IPS DF 6.9 (cell line): ENCODE measurements at places on chromosomes 3 and 15.
A peak's percentile ranks its signal among the peaks of the same experiment; 100 is the strongest.

- no peak for DNase-seq
These were observed 44.8 kb downstream of the ABTB1 start for GRCh38 chr3:127717357-127718244.

DNA sequence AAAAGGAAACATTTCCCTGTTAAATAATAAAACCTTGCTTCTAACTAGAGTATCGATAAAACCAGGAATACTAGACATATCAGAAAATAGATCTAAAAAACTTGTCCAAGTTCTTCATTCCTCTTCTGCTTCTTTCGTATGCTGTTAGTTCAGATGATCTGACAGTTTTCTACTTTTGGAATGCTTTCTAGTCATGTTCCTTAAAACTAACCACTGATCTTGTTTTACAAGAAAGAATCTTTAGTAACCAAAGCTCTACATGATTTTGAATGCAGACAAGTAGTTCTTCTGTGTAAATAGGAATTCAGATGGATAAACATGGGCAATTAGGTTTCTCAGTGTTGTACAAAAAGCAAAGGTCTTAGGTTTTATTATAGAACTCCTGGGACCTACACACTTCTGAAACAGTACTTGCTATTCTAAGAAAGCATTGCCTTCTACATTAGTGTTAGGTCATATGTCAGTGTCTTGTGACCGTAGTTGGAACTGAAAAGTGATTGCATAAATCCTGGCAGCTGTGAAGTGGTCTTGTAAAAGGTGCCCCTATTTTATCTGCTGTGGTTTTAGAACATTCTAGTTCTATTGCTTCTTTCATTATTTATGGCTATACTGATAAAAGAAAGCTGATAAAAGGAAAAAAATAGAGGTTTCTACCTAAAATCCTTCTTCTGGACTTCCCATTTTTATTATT lies 40.7 kb downstream of the SNRK start:
- DNase-seq = no peak

GRCh38 chr3:30894521-30895251 lies at the start of gene GADL1:
TSS of gene GADL1 (minus strand) at chr3:30894661. CDS start at chr3:30894614, 47 bp downstream.
- DNase-seq = no peak

- peak; percentile 72 for DNase-seq
These were observed 384.1 kb downstream of the PLOD2 start for GRCh38 chr3:145776782-145777408.

DNA sequence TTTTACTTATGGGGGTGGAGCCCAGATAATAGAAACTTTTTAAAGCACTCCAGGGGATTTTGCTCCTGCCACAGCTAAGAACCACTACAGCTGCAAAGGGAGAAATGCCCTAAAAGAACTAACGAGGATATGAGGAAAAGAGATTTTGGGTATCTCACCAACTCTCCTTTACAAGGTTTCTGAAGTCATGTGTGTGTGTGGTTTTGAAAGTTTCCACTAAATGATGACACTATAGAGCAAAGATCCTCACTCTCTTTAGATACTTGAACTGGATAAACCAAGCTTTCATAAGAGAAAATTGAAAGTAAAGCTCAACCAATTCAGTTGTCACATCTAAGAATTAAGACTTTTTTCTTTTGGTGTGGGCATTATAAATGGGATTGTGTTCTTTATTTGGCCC lies 455.3 kb upstream of the ALCAM start:
- no peak for DNase-seq

GRCh38 chr15:78312957-78313356 lies 13.5 kb upstream of the SKIC8 start:
- no peak for DNase-seq

DNA sequence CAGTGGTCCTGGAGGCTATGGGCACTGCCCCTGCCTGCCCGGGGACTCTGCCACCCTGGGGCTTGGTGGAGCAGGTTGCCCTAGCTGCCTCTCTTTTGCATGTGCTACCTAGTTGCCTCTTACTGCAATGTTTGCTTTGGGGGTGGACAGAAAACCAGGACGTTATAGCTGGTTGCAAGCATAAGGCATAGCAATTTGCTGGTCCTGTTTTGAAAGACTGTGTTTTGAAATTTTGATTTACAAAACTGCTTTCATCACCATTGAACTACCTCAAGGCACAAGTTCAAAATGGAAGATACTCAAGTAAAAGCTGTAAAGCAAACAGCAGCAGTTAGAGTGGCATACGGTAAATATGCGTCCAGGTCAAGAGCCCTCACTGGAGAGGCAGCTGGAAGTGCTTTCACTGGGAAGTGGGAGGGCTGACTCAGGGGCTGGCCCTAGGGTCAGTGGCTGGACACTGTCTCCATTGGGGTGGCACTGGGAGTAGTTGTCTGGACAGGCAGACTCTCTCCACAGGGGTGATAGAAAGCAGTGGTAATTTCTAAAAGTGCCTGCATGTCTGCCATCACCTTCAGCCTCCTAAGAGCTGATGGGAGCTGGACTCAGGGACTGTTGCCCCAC lies 138.1 kb downstream of the CHDH start:
- no peak for DNase-seq

GRCh38 chr3:3316521-3316920 lies 137.0 kb upstream of the CRBN start:
- no peak for DNase-seq

DNA sequence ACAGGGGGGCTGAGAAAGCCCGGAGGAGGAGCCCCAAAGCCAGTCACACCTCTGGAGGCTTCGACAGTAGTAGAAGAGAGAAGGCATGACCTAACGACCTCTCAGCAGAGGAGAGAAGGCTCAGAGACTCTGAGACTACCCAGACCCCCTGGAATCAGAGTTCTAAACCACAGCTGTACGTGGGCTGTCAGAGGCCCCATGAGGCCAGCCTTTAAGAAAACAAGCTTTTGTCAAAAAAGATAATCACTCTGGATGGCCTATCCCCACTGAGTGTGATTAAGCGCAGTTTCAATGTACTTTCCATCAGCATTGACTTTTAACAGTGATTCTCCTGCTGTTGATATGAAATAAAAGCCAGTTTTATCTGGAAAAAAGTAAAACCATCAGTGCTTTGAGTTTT lies 330.3 kb downstream of the CLSTN2 start:
- no peak for DNase-seq

- peak; percentile 57 for DNase-seq
These were observed 79.2 kb upstream of the CCNL1 start for GRCh38 chr3:157239082-157239704.

DNA sequence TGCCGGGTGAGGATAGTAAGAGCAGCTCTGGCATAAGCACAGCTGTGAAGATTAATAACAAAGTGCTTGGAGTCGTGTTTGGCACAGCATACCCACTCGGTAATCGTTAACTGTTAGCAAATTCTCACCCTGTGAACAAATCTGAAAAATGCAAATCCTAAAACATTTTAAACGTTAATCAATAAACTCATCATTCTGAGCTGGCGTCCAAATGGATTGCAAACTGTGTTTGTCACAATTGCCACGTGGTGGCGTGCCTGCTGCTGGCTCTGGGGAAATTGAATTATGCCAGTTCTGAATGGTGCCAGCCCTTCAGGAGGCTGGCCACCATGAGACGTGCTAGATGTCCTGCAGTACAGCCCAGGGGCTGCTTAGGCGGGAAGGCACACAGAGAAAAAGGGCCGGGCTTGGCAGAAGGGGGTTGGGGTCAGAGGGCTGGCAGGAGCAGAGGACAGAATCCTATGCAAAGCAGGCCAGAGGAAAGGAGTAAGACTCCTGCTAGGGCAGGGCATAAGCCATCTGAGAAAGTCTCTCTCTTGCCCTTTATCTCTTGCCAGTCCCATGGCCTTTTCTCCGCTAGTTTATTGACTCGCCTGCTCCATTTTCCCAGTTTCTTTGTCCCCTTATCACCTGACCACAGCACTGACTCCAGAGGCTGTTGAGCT lies 22.1 kb upstream of the POLG start:
- no peak for DNase-seq

- no peak for DNase-seq
These were observed 99.1 kb downstream of the DNASE1L3 start for GRCh38 chr3:58111513-58112184.

DNA sequence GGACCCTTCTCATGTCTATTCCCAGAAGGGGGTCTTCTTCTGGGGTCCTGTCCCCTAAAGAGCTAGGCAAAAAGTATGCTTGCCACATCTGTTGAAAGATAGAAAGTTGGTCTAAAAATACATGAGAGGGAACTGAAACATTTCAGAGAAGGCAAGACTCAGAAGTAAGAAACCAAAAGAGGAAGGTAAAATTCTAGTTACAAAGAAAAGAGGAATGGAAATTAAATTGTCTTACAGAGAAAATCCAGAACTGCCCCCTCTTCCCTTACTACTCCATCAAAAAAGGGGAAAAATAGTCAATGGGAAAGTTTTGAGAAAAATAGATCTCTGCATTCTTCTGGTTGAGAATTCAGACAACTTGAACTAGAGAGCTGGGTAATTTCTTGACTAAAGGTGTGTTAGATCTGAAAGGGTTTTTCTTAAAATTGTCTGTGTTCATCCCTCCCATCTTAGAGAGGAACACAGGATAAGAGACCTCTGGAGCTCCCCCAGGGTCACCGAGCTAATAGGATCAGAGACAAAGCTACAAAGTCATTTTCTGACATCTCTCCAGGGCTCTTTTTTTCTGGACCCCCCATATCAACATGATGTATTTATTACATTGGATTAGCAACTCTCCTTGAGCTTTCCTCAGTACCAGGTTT lies 32.3 kb upstream of the CCR2 start:
- no peak for DNase-seq

GRCh38 chr3:192957441-192958021 lies 39.9 kb upstream of the MB21D2 start:
- no peak for DNase-seq

DNA sequence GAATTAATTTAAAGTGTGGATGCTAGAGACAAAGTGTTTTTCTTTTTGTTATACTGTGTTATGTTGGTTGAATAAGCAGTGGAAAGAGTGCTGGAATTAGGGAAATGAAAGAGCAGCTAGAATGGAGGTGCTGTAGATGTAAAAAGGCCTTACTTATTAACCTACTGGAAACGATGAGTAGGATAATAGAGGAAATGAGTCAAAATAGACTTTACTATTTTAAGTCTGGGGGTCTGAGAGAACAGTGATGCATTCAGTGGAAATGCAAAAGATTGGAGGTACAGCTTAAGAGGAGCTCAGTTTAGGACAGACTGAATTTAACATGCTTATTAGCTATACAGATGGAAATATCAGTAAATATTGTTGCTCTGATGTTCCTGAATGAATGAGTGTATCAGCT lies 674.0 kb downstream of the OTOL1 start:
- DNase-seq = no peak

- DNase-seq = no peak
These were observed 352 bp upstream of the TMF1 start for GRCh38 chr3:69052472-69052898.

GRCh38 chr15:73334086-73334485 lies 34.7 kb downstream of the HCN4 start:
- no peak for DNase-seq

DNA sequence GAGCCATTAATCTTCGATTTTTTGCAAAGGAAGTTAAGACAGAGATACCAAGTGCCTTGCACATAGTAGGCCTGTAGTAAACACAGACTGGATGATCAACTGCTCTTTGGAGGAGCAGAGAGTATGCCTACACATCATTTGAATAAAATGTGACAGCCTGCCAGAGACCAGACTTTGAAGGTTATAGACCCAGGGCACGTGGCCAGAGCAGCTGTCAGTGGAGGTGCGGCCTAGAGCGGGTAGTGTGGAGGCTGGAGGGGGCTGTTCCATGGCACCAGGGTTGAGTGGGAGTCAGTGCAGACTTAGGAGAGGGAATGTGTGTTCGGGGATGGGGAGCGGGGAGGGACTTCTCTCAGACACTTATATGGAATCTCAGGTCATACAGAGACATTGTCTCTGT lies 80.8 kb downstream of the SMAD3 start:
- DNase-seq = no peak

- DNase-seq = no peak
These were observed 146.8 kb downstream of the PCCB start for GRCh38 chr3:136396916-136397315.

GRCh38 chr3:152283492-152284381 lies 15.0 kb downstream of the MBNL1 start:
- DNase-seq = no peak

- DNase-seq = no peak
These were observed 46.1 kb upstream of the TMCO5A start for GRCh38 chr15:37888356-37888755.

- no peak for DNase-seq
These were observed 44.2 kb downstream of the HRH1 start for GRCh38 chr3:11198495-11198894.

DNA sequence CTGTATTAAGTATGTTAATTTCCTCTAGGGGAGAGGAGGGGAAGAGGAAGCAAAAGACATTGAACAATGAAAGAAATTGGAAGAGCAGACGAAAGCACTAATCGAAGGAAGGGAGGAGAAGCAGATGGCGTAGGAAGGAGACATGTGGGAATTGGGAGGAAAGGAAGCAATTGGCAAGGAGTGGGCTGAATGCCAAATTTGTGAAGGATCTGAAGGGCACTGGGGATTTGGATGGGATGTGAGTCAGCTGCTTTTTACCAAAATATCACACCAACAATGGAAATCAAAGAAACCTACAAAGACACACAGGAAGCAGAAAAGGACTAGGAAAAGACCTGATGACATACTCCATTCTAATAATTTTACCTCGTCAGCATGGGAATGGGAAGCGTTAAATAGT lies 1029.8 kb downstream of the ROBO1 start:
- no peak for DNase-seq

DNA sequence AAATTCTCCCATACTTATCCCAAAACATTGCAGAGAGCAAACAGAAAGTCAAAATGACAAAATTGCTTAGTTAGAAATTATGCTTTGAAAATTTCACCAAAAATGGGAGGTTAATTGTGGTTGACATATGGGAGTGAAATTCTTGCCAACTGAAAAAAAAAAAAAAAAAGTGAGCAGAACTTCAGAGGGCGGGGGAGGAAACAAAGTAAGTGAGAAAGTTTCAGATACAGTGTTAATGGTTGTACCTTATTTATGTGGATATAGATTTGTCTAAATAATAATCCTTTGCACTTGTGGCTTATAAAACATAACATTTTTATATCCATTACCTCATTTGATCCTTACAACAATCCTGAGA lies 91.5 kb upstream of the RAP2B start:
- DNase-seq = no peak
